ENCODE measurements at places on chromosomes 5 and 9. TPM values are rescaled to one million over a fixed set of nuclear protein-coding genes. Genes with fewer than 3 reads are reported as not detected.

DNA sequence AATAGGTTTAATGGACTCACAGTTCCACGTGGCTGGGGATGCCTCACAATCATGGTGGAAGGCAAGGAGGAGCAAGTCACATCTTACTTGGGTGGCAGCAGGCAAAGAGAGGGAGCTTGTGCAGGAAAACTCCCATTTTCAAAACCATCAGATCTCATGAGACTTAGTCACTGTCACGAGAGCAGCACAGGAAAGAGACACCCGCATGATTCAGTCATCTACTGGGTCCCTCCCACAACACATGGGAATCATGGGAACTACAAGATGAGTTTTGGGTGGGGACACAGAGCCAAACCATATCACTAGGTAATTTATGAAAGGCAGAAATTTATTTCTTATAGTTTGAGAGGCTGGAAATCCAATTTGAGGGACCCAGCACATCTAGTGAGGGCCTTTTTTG, 40.0 kb downstream of the MTREX start:
- no peak overlapping the region for H3K4me3 ChIP-seq
- no peak overlapping the region for H3K27ac ChIP-seq
- no peak for DNase-seq

DNA sequence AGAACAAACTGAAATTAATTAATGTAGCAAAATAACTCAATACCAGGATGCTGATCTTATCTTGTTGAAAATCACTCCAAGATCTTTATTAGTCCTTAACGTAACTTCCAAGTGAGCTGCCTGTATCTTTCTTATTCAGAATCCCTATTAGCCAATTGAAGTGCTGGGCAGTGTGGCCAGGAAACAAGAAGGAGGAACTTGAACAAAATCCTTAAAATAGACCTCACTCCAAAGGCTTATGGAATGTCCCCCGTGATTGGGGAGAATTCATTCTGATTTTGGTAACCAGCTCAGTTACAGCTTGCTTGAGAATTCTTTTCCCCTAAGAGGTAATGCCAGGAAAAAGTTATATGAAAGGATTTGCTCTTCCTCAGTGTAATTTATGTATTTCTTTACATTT, 171.0 kb downstream of the DEPDC1B start:
- DNase-seq: no peak
- no peaks in the 10 kb centered on the region for H3K27me3 ChIP-seq
- H3K27ac ChIP-seq: no peak overlapping the region
- no peak overlapping the region for H3K4me3 ChIP-seq
- no peaks in the 10 kb centered on the region for H3K36me3 ChIP-seq
- no peaks in the 10 kb centered on the region for H3K4me1 ChIP-seq

DNA sequence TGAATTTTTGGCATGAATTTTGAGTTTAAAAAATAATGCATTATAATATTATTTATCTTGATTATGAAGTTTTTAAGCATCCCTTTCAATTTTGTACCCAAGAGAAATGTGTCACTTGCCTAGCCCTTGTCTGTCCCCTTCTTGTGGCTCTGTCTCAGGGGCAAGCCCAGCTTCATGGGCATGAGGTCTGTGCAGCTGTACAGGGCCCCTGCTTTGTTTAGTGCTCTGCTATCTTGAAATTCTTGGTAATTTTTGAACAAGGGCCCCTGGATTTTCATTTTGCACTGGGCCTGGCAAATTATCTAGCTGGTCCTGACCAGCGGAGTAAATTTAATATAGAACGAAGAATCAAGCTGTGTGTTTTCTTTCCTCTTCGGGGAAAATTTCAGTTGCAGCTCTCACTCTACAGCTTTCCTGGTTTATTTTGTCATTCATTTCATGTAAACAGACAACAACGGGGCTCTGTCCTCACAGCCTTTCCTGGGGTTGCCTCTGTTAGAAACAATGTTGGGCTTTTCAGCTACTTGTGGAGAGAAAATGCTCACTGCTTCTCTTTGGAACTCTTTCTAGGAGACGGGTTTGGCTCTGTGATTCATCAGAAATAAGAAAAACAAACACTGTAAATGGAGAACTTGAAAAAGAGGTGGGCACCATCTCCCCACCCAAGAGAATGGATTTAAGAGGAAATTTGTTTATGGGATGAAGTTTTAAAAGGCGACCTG, 41.1 kb downstream of the LIX1 start:
- H3K27ac ChIP-seq: no peak overlapping the region
- H3K36me3 ChIP-seq: no peaks in the 10 kb centered on the region
- no peak overlapping the region for H3K4me3 ChIP-seq
- no peaks in the 10 kb centered on the region for H3K27me3 ChIP-seq
- no peak for DNase-seq
- H3K4me1 ChIP-seq: no peaks in the 10 kb centered on the region

CMYA5 gene
- 0.53 TPM for total RNA-seq

GRCh38 chr5:9558319-9558965, 12.6 kb upstream of the SEMA5A start:
- no peaks in the 10 kb centered on the region for H3K27me3 ChIP-seq
- no peak for DNase-seq
- no peak overlapping the region for H3K4me3 ChIP-seq

DNA sequence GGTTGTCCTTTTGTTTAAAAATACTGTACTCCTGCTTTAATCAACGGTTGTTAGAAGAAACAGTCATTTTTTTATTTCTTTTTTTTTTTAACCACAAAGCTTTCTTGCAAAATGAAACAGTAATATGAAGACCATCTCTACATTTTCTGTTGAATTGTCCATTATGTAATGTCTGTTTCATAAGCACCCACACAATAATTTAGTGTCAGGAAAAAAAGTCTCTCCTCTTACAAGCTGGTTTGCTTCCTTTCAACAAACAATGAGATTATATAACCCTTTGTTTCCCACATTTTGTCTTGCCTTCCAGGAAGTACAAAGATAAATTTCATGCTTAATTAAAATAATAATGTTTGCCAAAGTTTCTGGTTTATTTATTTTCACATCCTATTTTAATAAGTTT, 16.7 kb downstream of the CTNNAL1 start:
- H3K4me3 ChIP-seq: no peak overlapping the region
- H3K36me3 ChIP-seq: no peaks in the 10 kb centered on the region
- H3K27ac ChIP-seq: no peak overlapping the region
- H3K27me3 ChIP-seq: no peaks in the 10 kb centered on the region
- no peak for DNase-seq
- H3K4me1 ChIP-seq: peaks cover 3% of the 10 kb centered on the region

PCDHB11 gene
- total RNA-seq: not detected

DNA sequence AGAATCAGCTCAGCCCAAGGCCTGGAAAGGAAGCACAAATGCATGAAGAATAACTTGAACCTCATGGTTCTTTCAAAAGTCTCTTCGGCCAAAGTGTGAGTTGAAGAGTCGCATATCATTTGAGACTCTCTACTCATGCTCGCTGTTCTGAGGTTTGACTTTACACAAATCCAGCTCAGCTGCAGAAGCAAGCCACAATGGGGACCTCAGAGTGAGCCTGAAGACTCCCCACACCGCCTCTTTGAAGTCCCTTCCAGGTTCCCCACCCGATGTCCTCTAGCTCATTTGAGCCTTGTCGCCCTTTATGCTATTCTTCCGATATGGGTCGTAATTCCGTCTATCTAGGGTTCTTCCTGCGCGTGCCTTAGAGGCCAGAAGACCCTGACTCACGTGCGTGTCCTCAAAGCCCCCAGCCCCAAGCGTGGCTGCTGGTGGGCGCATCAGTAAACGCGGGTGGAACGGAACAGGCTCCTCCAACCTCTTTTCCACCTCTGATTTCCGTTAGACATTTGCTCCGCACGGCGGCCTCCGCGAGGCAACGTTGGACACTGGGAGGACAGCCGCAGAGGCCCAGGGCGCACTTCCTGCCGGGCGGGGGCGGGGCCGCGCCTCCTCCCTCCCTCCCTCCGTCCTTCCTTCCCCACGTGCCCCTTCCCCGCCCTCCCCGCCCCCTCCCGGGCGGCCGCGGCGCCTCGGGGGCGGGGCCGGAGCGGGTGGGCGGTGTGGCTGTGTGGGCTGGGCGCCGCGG, at the start of gene SNX30:
TSS of gene SNX30 (plus strand) at position 745 of the 748 bp plus-strand sequence. CDS start 242 bp downstream, outside the sequence.
- H3K27ac ChIP-seq: peak within 1 kb of the TSS; percentile 78
- DNase-seq: peak; percentile 89

TMED9 gene
- total RNA-seq: 94.4 TPM

- H3K27ac ChIP-seq: no peak overlapping the region
- H3K4me3 ChIP-seq: no peak overlapping the region
Observed at GRCh38 chr9:3436629-3437420, 89.0 kb downstream of the RFX3 start.
